Muscle of leg (tissue), 16 donors: ENCODE measurements at places on chromosomes 12 and 14.
A peak's percentile ranks its signal among the peaks of the same experiment; 100 is the strongest.

- no peaks in the 10 kb centered on the region for H3K36me3 ChIP-seq
- H3K4me3 ChIP-seq = peak within 1 kb of the TSS; percentile 59
- H3K27ac ChIP-seq = no peak within 1 kb of the TSS
- peaks cover 9% of the 10 kb centered on the region for H3K4me1 ChIP-seq
Observed at GRCh38 chr12:81759190-81760051, at the start of gene PPFIA2. Gene PPFIA2, minus strand, starts transcription at chr12:81759350.

DNA sequence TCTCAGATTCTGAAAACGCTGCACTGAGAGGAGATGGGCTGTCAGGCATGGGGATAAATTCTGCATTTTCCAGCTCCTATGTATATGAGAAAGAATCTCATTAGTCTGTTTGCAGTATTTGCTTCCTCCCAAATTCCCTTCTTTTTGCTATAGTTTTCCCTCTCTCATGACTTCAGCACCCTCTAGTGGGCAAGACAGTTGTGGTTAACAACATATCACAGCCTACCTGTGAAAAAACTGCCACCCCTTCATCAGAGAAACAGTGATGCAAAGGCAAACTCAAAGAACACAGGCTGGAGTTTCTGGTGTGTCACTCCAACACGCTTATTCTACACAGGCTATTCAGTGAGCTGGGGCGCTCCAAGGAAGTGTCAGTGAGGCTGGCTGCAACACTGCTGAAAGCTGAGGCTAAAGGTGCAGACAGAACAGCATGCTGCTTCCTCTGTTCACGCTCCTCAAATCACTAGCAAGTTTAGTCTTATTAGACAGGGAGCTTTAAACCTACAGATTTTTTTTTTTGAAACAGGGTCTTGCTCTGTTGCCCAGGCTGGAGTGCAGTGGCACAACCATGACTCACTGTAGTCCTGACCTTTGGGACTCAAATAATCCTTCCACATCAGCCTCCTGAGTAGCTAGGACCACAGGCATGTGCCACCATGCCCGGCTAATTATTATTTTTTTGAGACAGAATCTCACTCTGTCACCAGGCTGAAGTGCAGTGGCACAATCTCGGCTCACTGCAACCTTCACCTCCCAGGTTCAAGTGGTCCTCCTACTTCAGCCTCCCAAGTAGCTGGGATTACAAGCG lies 19.3 kb downstream of the ZC2HC1C start:
- peak; percentile 82 for DNase-seq
- H3K27ac ChIP-seq = no peak overlapping the region
- H3K4me3 ChIP-seq = no peak overlapping the region
- peaks cover 56% of the 10 kb centered on the region for H3K36me3 ChIP-seq
- no peaks in the 10 kb centered on the region for H3K27me3 ChIP-seq
- H3K4me1 ChIP-seq = no peaks in the 10 kb centered on the region

DNA sequence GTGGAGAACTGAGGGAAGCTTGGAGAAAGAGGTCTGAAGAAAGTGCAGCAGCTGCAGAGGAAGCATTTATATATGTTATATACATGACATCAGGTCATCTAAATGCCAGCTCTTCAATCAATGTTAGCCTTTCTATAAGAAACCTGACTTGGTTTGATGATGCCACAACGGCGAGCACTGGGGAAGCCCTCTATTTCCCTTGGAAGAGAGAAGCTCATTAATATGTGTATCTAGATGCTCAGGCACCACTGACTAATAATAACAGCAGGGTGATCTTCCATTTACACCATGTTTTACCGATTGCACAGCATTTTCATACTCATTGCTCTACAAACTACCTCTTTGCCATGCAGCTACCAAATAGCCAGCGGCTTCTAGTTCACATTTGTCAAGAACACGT lies 811 bp downstream of the ACYP1 start:
- H3K27ac ChIP-seq = no peak overlapping the region
- peaks cover 11% of the 10 kb centered on the region for H3K4me1 ChIP-seq
- H3K36me3 ChIP-seq = no peaks in the 10 kb centered on the region
- peak overlapping the region; percentile 96 for H3K4me3 ChIP-seq
- H3K27me3 ChIP-seq = no peaks in the 10 kb centered on the region
- no peak for DNase-seq

GRCh38 chr14:24705840-24706239 lies 71.8 kb upstream of the GZMB start:
- no peak for DNase-seq
- H3K4me3 ChIP-seq = no peak overlapping the region
- no peaks in the 10 kb centered on the region for H3K36me3 ChIP-seq
- no peak overlapping the region for H3K27ac ChIP-seq
- H3K27me3 ChIP-seq = peaks cover 2% of the 10 kb centered on the region

- no peak for DNase-seq
- no peaks in the 10 kb centered on the region for H3K4me1 ChIP-seq
- H3K27ac ChIP-seq = no peak overlapping the region
- no peak overlapping the region for H3K4me3 ChIP-seq
- no peaks in the 10 kb centered on the region for H3K27me3 ChIP-seq
- no peaks in the 10 kb centered on the region for H3K36me3 ChIP-seq
Observed at GRCh38 chr14:96925422-96925821, 128.2 kb downstream of the VRK1 start.

GRCh38 chr12:79295572-79295971 lies 395.2 kb downstream of the PAWR start:
- no peak overlapping the region for H3K27ac ChIP-seq
- no peaks in the 10 kb centered on the region for H3K4me1 ChIP-seq

DNA sequence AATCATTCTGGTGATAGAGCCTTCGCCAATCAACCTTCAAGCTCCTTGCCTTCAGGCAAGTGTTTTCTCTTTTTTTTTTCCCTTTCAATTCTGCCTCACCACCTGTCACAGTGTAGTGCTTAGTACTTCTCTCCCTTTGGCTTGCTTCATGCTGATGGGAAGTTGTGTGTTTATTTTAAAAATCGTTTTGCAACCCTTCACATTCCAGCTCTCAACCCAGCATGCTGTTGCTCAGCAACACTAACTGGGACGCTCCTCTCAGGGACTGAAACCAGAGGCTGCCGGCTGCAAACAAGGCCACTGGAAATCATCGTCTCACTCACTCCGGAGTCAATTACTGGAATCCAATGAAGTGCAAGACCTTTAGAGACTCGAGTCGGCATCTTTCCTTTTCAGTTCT lies 342.7 kb downstream of the PRKD1 start:
- peak overlapping the region; percentile 32 for H3K27ac ChIP-seq
- H3K27me3 ChIP-seq = no peaks in the 10 kb centered on the region
- no peaks in the 10 kb centered on the region for H3K36me3 ChIP-seq
- peak; percentile 89 for DNase-seq

GRCh38 chr12:121560392-121561008 lies 20.3 kb downstream of the KDM2B start:
- no peak overlapping the region for H3K27ac ChIP-seq
- H3K4me3 ChIP-seq = no peak overlapping the region
- DNase-seq = peak; percentile 42

- no peak overlapping the region for H3K4me3 ChIP-seq
- no peak for DNase-seq
- H3K4me1 ChIP-seq = no peaks in the 10 kb centered on the region
- H3K27me3 ChIP-seq = no peaks in the 10 kb centered on the region
- H3K27ac ChIP-seq = no peak overlapping the region
- no peaks in the 10 kb centered on the region for H3K36me3 ChIP-seq
Observed at GRCh38 chr12:89731089-89731488, 22.5 kb upstream of the ATP2B1 start.

DNA sequence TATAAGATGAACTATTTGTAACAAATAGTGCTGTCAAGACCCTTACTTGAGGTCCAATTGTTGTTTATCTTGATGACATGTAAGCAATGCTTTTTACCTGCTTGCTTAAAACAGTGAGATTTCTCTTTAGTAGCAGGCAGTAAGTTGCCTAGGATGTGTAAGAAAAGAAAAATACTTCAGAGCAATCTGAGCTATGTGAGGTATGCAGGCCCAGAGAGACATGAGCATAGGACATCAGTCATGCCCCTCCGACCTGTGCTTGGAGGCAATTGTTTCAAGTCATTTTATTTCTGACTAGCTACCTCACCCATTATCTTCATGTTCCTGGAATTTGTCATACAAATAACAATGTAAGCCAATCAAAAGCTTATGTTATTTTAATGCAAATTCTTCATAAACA lies 930.6 kb upstream of the FBXO33 start:
- DNase-seq = no peak
- no peaks in the 10 kb centered on the region for H3K27me3 ChIP-seq
- H3K27ac ChIP-seq = no peak overlapping the region

DNA sequence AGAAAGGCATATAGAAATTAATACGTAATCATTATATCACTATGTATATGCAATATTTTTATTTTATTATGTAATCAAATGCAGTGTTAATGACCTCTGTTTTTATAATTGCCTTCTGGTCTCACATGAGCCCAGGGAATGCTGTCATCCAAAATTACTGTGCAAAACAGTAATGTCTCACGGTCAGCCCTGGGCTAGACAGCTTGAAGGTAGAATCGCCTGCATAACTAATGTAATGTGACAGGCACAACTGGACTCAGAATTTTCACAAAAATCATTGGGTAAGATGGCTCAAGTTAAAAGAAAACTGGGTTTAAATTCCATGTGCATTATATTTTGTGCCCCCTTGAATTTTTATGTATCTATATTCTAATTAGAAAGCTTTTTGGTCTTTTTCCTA lies 293.3 kb downstream of the PPFIA2 start:
- no peaks in the 10 kb centered on the region for H3K4me1 ChIP-seq
- H3K4me3 ChIP-seq = no peak overlapping the region
- H3K36me3 ChIP-seq = no peaks in the 10 kb centered on the region
- peak; percentile 17 for DNase-seq
- H3K27me3 ChIP-seq = no peaks in the 10 kb centered on the region

GRCh38 chr14:64089920-64090319 lies 204.3 kb downstream of the ESR2 start:
- no peaks in the 10 kb centered on the region for H3K27me3 ChIP-seq
- no peaks in the 10 kb centered on the region for H3K4me1 ChIP-seq
- no peak overlapping the region for H3K4me3 ChIP-seq

DNA sequence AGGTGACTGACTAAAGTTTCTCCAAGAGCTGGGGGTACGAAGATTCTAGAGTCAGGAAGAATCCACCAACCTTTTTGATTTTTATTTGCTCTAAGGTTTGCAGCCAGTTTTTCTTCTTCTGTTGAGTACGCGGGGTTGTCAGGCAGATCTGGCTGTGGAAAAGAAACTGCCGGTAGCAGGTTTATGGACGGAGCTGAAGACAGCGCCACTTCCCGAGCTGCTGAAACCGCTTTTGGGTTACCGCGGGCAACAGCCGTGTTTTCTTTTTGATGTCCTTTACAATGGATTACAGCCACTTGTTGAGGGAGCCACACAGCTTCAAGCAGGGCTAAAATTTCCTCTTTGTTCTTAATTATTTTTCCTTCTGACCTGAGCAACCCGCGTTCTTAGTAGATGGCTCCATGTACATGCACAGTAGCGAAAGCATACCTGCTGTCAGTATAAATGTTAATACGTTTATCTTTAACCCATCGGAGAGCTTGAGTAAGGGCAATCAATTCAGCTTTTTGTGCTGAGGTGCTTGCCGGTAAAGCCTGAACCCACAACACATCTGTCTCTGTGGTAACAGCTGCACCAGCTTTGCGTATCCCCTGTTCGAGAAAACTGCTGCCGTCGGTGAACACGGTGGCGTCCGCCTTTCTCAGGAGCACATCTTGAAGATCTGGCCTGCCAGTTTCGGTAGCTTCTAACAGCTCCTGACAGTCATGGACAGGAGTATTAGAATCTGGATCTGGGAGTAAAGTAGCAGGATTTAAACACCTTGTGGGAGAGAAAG lies 674.3 kb downstream of the TMEM121 start:
- no peak overlapping the region for H3K27ac ChIP-seq
- H3K27me3 ChIP-seq = no peaks in the 10 kb centered on the region
- no peaks in the 10 kb centered on the region for H3K4me1 ChIP-seq
- no peak for DNase-seq
- no peaks in the 10 kb centered on the region for H3K36me3 ChIP-seq
- no peak overlapping the region for H3K4me3 ChIP-seq

DNA sequence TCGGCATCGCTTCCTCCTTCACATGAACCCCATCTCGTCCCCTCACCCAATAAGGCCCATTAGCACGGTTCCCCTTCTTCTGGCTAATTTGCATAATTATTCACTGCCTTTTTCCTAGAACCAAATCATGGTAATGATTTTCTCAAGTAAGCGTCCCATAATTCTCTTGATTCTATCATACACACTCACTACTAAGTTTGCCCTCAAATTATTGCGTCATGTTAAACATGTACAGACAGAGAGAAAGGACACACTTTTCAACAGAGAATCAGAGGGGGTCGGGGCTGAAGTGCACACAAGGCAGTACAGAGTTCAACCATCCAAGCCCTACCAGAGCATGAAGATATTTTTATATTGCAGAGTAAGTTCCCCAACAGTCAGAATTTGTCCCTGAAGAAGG lies 256.6 kb downstream of the FOXN3 start:
- DNase-seq = no peak
- peaks cover 12% of the 10 kb centered on the region for H3K4me1 ChIP-seq
- H3K4me3 ChIP-seq = no peak overlapping the region
- H3K27me3 ChIP-seq = no peaks in the 10 kb centered on the region
- peaks cover 33% of the 10 kb centered on the region for H3K36me3 ChIP-seq
- no peak overlapping the region for H3K27ac ChIP-seq

DNA sequence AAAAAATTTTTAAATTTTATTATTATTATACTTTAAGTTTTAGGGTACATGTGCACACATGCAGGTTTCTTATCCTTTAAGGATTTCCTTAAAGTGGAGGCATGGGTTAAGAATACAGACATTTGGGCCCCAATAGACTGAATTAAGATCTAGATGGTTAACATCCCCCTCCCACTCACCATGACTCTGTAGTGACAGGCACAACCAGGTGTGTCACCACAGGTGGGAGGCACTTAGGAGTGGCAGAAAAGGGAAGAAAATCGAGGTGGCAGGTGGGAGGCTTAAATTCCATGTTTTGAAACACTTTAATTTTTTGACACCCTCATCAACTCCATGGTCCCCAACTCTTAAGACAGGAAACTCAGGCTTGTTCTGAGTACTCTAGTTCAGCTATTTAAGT lies 37.6 kb upstream of the GRIP1 start:
- no peak for DNase-seq
- H3K27me3 ChIP-seq = no peaks in the 10 kb centered on the region
- no peak overlapping the region for H3K4me3 ChIP-seq
- no peak overlapping the region for H3K27ac ChIP-seq
- no peaks in the 10 kb centered on the region for H3K36me3 ChIP-seq
- H3K4me1 ChIP-seq = no peaks in the 10 kb centered on the region

DNA sequence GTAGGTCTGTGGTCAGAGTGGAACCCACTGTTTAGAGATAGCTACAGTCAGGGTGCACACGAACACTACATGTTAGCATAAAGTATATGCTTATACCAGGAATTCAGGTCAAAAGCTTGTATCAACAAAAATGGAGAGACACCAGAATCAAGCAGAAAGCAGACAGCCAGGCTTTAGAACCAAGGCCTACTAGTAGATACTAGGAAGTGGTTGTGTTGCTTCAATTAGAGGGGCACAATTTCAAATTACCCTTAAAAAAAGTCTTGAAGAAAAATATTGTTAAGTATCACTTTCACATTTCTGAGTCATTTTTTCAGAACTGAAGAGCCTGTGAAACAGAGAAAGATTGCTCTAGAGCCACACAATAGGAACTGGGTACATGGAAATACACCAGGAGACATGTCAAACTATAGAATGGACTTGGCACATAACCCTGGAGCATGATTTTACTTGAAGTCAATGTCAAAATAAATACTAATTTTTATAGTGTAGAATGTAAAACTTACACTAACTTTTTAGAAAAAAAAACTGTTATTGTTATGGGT lies 41.6 kb downstream of the LRRC9 start:
- H3K4me3 ChIP-seq = no peak overlapping the region
- H3K36me3 ChIP-seq = no peaks in the 10 kb centered on the region
